ENCODE measurements at places on chromosomes 2 and 18.

DNA sequence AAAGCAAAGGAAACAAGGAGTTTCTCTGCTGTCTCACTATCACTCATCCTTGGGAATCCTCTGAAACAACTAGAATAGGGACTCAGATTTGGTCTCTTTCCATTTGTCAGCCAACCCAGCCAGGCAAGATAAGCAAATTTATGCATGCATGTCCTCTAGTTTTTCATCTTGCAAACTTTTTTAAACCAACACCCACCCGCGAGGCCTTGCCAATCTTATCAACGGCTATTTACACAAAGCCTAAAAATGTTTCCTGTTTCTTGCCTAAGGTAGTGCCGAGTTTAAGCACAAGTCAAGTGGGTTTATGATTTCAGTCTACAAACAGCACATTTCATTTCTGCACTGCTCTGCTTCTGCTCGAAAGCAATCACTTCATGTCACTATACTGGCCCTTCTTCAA lies 240.9 kb downstream of the STK39 start:
- DNase-seq, result no peak

- DNase-seq, result no peak
These were observed 31.9 kb downstream of the GAD1 start for GRCh38 chr2:170848587-170848986.

GRCh38 chr2:199378948-199379650 lies 78.6 kb downstream of the SATB2 start:
- DNase-seq, result no peak

DNA sequence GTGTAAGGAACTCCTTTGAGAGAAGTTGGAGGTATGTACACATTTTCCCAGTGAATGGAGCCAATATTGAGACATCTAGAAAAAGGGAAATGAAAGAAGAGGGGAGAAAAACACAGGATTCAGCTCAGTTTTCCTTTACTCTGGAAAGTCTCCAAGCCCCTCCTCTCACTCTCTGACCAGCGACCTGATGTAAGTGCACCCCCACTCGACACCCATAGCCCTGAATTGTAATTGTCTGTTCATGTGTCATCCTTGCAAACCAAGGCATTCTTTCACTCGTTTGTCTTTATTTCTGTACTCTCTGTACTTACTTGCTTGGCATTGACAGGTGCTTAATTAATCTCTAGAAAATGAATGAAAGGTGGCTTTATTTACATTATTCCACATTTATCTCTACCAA lies 55.7 kb upstream of the CTAGE1 start:
- no peak for DNase-seq
